H1 (cell line): ENCODE measurements at places on chromosomes 3 and 15. TPM values are rescaled to one million over a fixed set of nuclear protein-coding genes. Genes with fewer than 3 reads are reported as not detected.
A peak's percentile ranks its signal among the peaks of the same experiment; 100 is the strongest.

Gene JAGN1
- 26.8 and 26.9 TPM in 2 replicates for total RNA-seq

Gene CTXN2
- not detected in 2 replicates for total RNA-seq

Gene CD276
- 152 and 156 TPM in 2 replicates for total RNA-seq

Gene STAC
- 16.5 and 18.1 TPM in 2 replicates for total RNA-seq

Gene MKRN3
- total RNA-seq: not detected in 2 replicates

Gene CLDN11
- total RNA-seq: 10.5 and 12.5 TPM in 2 replicates

Gene SEMA5B
- total RNA-seq: 19.9 and 22.4 TPM in 2 replicates

Gene PPP2R3A
- total RNA-seq: 14.0 and 15.2 TPM in 2 replicates

Gene CYP8B1
- total RNA-seq: not detected in 2 replicates

Gene CCDC80
- total RNA-seq: 12.6 and 12.9 TPM in 2 replicates

GRCh38 chr15:90956274-90957030, 1.8 kb downstream of the RCCD1 start:
- peak; percentile 94 for DNase-seq

DNA sequence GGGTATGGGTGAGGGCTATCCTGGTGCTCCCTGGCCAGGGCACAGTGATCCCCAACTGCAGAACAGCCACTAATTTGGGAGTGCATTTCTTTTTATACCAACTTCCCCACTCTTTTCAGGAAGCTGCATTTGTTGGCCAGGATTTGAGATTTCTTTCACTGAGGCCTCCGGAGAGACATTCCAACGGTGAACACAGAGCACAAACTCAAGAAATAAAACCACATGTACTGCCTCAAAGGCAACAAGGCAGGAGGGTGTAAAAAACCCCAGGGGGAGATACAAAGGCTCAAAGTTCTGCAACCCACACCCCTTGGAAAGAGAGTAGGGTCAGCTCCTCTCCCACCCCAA, 65.3 kb downstream of the CPN2 start:
- no peak for DNase-seq

- DNase-seq: no peak
These were observed 2.1 kb downstream of the LDHAL6B start for GRCh38 chr15:59208613-59209249.

- no peak for DNase-seq
These were observed 5.9 kb upstream of the ABHD6 start for GRCh38 chr3:58231666-58232065.

- DNase-seq: no peak
These were observed 604.3 kb downstream of the FGF12 start for GRCh38 chr3:192122832-192123594.

GRCh38 chr3:48000212-48000611, 16.0 kb downstream of the MAP4 start:
- DNase-seq: no peak

DNA sequence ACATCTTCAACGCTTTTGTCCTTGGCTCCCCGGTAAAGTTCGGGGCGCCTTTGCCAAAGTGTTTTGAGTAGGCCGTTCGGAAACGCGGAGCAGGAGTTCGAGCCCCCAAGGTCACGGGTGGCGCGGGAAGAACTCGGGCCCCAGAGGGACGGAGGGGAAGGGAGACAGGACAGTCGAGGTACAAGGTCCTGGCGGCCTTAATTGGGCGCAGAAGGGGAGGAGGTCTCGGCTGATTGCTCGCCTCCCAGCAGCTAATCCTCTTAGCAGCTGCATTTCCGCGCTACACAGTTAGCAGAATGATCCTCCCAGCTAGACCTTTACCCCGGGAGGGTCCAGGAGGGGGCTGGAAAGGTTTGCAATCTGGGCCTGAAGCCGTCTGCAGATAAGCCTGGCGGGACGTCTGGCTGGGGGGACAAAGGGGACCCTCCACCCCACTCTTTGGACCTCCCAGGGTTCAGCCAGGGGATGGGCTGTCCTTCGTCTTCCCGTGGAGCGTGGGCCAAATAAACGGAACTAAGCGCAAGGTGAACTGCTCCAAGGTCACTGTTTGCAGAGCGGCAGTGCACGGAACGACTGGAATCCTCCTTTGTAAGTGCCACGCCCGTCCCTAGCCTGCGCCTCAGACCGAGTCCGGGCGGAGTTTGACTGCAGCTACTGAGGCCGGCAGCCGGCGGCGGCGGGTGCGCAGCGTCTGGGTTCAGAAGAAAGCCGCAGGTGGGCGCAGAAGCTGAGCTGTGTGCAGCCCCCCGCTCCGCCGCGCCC, 7.2 kb downstream of the EOMES start:
- DNase-seq: no peak

- no peak for DNase-seq
These were observed 857 bp downstream of the AEN start for GRCh38 chr15:88621789-88622604.

- DNase-seq: no peak
These were observed 41.9 kb downstream of the SIDT1 start for GRCh38 chr3:113574213-113574612.

DNA sequence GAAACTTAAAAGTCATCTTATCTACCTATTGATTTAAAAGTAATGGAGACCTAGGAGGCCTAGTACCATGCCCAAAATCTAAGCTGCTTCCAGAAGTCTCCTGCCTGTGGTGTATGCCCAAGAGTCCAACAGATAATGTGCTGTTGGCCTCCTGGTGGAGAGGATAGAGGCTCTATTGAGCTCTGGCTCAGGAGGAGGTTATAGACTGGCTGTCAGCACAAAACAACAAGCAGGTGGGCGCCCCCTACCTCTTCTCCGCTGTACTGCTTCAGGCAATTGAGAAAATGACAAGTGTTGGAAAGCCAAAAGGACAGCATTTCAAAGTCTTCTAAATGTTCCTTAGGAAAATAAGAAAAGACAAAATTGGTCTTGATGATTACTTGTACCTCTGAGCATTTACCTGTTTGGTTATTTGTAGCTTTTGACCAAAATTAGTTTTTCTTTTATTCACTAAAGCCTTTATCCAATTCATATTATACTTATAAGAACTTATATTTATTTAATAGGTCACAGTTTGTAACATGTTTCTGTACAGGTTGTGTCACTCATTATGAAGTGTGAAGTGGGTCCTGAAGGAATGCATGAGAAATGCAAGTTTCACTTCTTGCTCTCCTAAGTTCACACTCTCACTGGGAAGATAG, 17.2 kb upstream of the GNB5 start:
- DNase-seq: peak; percentile 43

DNA sequence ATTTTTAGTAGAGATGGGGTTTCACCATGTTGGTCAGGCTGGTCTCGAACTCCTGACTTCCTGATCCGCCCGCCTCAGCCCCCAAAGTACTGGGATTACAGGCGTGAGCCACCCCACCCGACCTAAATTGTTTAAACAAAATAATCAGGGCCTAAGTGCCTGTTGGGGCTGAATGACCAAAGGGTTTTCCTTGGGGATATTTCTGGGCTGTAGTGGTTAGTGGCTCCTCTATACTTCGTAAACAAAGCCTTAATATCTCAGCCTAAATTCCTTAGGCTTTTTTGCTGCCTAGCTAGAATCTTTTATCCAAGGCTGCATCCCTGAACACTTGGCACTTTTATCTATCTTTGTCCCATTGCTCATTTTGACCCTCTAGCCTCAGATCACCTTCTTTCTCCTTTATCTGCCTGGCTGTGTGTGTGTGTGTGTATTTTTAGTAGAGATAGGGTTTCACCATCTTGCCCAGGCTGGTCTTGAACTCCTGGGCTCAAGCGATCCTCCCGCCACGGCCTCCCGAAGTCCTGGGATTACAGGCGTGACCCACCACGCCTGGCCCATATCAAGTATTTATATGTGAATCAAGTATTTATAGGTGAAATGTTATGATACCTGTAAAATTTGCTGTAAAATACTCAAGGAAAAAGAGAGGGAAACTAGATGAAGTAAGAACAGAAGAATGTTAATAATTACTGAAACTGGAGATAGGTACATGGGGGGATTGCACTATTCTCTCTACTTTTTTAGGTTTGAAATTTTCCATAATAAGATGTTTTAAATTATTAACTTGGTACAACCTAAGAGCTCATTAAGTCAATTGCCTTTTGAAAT, 1.8 kb downstream of the NUSAP1 start:
- no peak for DNase-seq

GRCh38 chr3:17967953-17968607, 225.6 kb upstream of the TBC1D5 start:
- no peak for DNase-seq

- DNase-seq: no peak
These were observed 4.1 kb downstream of the ISLR2 start for GRCh38 chr15:74134387-74135027.

GRCh38 chr15:72787526-72787925, 4.0 kb upstream of the ADPGK start:
- no peak for DNase-seq
